ENCODE measurements at places on chromosomes 12 and 14.

DNA sequence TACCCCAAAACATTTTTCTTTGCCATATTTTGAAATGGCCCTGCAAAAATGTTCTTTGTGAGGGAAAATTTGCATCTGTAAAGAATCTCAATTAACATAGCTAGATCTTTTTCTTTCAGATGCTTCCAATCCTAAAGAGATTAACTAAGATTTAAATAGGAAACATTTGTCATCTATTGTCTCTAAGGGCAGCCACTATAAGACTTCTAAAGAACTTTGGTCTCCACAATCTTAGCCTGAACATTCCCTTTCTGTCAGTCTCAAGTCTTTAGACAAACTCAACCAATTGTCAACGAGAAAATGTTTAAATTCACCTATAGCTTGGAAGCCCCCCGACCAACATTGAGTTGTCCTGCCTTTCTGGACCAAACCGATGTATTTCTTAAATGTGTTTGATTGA is 71.1 kb upstream of the RASSF8 start:
- no peak for DNase-seq

GRCh38 chr12:39503439-39503838 is 60.5 kb upstream of the KIF21A start:
- peak; percentile 23 for DNase-seq

DNA sequence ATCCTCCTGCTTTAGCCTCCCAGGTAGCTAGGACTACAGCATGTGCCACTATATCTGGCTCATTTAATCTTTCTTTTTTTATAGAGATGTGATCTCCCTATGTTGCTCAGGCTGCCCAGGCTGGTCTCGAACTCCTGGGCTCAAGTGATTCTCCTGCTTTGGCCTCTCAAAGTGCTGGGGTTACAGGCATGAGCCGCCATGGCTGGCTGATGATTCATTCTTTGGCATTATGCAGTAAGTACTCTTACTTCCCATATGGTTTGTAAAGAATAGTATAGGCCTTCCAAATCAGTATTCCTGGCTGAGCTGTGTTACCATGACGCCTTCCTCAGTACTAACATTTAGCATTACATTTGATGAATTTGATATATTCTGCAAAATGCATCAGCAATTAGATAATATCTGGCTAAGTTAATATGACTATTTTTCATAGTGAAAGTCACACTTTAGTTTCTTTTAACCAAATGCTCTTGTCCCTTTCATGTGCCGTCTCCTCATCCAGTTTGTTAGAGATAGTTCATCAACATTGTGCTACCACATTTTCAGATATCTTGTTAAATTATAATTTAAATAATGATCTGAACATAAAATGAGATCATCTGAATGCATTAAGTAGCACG is 3.2 kb upstream of the MIA2 start:
- no peak for DNase-seq

DNA sequence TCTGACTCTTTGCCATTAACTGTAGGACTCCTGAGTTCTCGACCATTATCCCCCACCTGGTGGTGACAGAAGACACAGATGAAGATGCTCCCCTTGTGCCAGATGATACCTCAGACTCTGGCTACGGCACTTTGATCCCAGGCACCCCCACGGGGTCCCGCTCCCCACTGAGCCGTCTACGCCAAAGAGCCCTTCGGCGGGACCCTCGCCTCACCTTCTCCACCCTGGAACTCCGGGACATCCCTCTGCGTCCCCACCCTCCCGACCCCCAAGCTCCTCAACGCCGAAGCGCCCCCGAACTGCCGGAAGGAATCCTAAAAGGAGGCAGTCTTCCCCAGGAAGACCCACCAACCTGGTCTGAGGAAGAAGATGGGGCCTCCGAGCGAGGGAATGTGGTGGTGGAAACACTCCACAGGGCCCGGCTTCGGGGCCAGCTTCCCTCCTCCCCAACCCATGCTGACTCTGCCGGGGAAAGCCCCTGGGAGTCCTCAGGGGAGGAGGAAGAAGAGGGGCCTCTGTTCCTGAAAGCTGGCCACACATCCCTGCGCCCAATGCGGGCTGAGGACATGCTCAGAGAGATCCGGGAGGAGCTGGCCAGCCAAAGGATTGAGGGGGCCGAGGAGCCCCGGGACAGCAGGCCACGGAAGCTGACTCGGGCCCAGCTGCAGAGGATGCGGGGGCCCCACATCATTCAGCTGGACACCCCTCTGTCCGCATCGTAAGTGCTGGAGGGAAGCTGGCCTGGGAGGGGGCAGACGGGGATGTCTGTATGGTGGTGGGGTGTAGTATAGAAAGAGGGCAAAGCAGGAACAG is 14.4 kb downstream of the TNFRSF1A start:
- DNase-seq: no peak

GRCh38 chr12:102876883-102877282 is 40.2 kb downstream of the PAH start:
- no peak for DNase-seq

GRCh38 chr14:83874662-83875061 is 1655.3 kb upstream of the FLRT2 start:
- peak; percentile 4 for DNase-seq

DNA sequence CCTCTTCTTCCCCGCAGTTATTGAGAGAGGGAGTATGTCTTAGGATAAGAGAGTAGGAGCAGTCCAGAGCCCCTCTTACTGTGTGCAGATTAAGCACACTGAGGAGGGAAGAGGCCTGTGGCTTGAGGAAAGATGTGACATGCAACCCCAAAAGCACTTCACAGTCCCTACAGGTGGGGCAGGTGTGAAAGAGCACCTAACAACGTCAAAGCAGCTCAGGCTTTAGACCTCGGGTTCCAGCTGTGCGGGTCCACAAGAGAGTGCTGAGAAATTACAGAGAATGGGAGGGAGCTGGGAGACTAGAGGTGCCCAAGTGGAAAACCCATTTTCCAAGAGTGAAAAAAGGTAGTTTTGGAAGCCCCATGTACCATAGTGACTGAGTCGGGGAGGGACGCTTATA is 127.6 kb downstream of the SLC25A47 start:
- DNase-seq: no peak

DNA sequence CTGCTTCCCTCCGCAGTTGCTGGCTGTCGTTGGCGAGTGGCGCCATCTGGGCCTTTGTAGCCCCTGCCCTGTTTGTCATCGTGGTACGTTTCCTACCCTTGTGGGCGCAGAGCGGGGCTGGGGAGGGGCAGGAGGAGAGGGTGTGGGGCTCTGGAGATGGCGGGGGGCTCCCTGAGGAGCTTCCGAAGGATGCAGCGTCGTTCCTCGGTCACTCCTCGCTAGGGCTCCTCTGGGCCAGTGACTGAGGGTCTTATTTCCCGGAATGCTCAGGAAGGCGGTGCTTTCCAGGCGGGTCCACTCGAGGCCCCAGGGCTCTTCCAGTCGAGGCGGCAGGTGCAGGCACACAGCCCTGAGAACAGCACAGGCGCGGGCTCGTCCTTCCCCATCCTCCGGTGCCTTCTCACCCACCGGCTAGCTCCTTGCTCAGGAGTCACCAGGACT is 167.1 kb downstream of the ADGRD1 start:
- no peak for DNase-seq

DNA sequence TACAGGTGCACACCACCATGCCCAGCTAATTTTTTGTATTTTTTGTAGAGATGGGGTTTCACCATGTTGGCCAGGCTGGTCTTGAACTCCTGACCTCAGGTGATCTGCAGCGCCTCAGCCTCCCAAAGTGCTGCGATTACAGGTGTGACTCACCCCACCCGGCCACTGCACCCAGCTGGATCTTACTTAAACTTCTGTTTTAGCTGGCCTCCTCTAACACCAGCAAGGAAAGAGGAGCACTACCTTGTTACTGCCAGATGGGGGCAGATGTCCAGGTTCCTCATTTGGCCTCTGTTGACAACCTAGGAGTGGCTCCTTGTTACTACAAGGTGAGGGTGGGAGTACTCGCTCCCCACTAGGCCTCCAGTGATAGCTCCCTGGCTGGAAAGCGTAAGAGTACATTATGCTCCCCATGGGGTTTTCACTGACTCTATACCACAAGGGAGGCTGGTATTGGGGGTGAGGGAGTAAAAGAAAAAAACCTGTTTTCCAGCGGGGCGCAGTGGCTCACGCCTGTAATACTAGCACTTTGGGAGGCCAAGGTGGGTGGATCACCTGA is 13.2 kb upstream of the ARF6 start:
- DNase-seq: no peak

DNA sequence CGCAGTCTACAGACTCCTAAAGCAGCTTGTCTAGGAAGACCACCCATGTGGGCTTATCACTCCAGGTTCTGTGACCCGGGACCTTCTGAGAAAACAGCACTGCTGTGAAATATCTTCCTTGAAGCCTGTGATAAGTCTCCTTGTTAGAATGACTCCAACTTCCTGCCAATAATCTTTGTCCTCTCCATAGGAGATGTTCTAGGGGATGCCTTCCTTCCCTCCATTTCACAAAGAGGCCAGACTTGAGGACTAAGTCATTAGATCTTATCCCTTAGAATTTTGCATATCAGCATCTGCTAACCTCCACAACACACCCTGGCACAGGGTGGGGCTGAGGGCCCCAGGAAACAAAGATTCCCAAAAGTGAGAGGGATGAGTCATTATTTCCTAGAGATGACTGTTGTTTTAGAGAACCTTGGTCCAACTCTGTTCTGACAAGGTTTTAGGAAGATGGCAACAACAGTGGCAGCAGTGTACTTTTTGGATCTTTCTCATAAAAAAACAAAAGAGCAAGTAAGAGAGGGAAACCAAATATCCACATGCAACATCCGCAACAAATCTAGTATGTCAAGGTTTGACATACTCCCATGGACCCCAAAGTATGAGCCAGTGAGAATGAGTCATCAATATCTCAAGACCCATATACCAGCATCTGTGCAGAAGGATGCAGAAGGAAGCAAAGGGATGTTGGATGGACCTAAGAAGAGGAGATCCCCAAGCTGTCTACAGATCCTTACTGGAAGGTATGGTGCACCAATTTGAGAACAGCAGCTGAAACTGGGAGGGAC is 6.0 kb downstream of the LTB4R start:
- peak; percentile 67 for DNase-seq

DNA sequence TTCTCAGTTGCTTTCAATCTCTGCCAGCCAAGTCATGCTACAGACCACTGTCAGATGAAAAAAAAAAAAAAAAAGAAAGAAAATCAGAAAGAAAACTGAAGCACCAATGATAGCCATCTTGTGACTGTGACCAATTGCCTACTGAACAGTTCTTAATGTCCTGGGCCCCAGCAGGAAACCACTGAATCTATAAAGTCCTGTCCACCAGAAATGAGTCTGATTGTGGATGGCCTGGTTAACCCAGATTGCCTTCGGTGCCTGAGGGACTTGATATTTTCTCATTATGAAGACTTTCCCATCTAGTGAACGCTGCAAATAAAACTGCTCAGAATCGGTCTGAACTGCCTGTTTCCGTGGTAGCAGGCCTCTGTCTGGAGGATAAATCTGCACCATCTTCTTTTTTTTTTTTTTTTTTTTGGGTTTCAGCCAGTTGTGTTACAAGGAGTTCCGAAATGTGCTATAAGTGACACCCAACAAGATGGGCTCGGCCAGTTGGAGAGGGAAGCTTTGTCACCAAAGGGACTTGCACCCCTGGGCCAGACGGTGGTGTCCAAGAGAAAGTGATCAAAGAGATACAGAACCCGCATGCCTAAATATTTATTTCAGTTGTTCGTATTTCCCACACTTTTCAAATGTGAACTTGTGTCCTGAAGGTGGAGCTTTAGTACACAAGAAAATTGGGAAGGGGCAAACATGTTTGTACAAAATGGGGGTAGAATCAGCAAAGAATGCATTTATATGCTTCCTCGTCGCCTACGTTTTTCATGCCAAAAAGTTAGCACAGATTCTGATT is 3.0 kb upstream of the PLXNC1 start:
- DNase-seq: no peak

GRCh38 chr12:104218935-104219334 is 3.4 kb downstream of the TXNRD1 start:
- no peak for DNase-seq

DNA sequence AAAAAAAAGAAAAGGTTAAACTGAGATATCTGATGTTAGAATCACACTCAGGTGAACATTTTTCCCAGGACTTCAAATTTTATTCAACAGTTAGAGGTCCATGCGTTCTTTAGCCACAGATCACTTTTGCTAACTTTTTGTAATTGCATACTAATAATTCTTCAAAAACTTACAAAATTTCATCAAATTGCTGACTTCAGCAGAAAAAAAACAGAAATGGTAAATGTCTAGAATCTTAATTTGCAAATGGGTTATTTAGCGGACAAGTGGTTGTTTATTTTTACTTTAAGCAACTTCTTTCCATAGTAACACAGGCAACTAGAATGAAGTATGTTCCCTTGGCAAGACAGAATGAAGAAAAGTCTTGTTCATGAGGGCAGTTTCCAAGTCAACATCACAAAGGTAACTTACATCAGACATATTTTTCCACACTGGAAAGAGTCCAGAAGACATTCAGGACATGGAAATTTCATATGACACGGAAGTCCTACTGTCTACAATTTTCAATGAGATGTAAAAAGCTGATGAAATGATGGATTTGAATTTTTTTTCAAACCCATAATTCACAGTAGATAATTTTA is 62.5 kb upstream of the SOX5 start:
- no peak for DNase-seq

GRCh38 chr14:64598404-64598803 is 48.6 kb downstream of the PPP1R36 start:
- no peak for DNase-seq

DNA sequence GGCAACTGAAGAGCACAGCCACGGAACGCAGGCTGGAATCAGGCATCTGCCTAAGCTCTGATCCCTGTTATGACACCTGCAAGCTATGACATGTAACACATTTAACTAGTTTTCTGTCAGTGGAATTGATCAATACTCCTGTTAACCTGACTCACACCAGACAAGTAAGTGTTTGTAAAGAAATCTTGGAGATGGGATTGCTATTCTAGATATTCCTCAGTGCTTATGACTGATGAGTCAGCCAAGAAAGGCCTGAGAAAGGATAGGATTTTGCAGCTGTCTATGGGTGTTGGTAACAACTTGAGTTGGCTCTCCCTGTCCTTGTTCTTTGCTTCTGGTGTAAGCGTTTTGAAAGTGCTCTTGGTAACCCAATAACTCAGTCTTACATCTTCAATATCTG is 110.5 kb downstream of the GPR135 start:
- DNase-seq: peak; percentile 48

GRCh38 chr12:121580959-121581685 is at the start of gene KDM2B:
Gene KDM2B (minus strand): TSS chr12:121581023. CDS start chr12:121580911, 112 bp downstream.
- peak; percentile 36 for DNase-seq

GRCh38 chr14:38623661-38624060 is 367.8 kb upstream of the CLEC14A start:
- no peak for DNase-seq

DNA sequence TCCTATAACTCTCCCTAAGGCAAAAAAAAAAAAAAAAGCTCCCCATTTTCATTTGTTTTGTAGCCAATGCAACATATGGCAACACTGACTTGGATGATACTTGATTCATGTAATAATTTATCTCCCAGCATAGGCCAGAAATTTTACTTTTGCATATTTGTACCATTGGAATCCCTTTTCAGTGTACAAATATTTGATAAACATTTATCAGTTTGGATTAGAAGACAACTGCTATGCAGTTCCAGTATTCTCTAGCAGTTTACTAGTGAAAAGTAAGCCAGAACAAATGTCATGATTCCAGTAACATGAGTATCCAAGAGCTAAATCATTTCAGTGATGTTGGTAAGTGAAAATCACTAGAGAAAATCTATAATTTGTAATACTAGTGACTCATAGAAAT is 392.3 kb downstream of the CCER1 start:
- no peak for DNase-seq

- DNase-seq: no peak
Measured at GRCh38 chr12:6097411-6097810, 27.1 kb downstream of the VWF start.

GRCh38 chr12:95463050-95463449 is 10.9 kb upstream of the METAP2 start:
- no peak for DNase-seq

- DNase-seq: no peak
Measured at GRCh38 chr14:54567224-54567638, 303 bp downstream of the SAMD4A start.

- no peak for DNase-seq
Measured at GRCh38 chr12:126189856-126190255, 1124.6 kb downstream of the AACS start.
